Stimulated activated CD8-positive, alpha-beta memory T cell treated with anti-CD3 and anti-CD28 coated beads, Interleukin-4, amount 100 ng/mL, for 1 hour (primary cell): ENCODE measurements at places on chromosomes 11 and 22.
A peak's percentile ranks its signal among the peaks of the same experiment; 100 is the strongest.

DNA sequence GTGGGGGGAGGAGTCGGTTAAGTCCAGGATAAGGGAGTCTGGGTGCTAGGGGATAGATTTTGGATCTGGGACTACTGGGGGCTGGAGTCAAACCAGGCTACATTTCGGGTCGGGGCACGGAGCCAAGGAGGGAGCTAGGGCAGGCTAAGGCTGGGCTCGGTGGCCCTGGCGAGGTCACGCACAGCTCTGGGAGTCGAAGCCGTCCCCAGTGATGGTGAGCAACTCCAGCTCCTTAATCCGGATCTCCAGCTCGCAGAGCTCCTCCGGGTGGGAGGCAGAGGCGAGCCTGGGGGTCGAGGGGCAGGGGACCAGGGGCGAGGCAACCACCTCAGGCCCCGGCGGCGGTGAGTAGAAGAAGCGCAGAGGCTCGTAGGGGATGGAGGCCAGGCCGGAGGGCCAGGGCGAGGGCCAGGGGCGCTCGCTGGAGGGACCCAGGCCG lies 544 bp downstream of the C11orf91 start:
- no peak for DNase-seq

GRCh38 chr22:44187652-44188230 lies 7.0 kb downstream of the PARVG start:
- no peak for DNase-seq

DNA sequence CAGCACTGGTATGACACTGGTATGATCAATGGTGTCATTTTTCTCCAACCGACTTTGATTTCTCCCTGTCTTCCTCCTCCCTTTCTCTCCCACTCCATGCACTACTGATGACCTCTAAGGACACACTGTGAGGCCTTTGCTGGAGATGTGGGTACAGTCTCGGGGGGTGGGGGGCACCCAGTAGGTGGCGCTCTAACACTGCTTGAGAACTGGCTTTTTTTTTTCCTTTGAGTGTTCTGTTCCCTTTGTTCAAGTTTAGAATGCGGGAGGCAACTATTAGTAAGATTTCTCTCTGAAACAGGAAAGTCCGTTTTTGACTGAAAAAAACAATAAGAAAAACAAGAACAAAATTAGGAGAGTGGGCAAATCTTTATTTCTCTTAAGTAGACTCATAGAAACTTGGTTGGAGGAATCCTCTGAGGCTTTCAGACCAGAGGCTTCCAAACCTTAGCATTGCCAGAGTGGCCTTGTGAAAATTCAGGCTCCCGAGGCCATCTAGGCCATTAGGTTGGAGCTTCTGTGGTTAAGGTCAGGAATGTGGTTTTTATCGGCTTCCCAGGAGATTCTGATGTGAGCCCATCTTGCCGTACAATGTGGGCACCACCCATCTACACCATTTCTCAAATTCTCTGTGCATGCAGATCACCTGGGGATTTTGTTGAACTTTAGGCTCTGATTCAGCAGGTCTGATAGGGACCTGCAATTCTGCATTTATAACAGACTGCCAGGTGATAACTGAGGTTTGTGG lies 43.2 kb downstream of the PANX1 start:
- DNase-seq: no peak

GRCh38 chr11:3816673-3817072 lies 8.3 kb downstream of the PGAP2 start:
- no peak for DNase-seq

DNA sequence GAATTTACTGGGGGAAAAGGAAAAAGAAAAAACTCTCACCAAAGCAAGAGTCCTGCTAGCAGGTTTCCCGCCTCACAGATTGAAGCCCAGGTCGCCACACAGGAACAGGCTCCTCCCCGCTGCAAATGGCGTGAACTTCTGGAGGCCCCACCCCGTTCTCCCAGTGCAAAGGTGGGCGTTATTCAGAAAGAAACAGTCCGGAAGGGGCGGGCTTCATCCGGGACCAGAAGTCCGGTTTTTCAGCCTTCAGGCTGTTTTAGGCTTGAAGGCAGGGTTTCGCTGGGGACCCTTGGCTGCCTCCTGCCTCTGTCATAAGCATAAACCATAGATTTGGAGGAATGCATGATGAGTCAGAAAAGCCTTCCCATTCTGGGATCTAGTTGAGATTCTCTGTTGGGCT lies 148.3 kb upstream of the POU2AF2 start:
- no peak for DNase-seq

DNA sequence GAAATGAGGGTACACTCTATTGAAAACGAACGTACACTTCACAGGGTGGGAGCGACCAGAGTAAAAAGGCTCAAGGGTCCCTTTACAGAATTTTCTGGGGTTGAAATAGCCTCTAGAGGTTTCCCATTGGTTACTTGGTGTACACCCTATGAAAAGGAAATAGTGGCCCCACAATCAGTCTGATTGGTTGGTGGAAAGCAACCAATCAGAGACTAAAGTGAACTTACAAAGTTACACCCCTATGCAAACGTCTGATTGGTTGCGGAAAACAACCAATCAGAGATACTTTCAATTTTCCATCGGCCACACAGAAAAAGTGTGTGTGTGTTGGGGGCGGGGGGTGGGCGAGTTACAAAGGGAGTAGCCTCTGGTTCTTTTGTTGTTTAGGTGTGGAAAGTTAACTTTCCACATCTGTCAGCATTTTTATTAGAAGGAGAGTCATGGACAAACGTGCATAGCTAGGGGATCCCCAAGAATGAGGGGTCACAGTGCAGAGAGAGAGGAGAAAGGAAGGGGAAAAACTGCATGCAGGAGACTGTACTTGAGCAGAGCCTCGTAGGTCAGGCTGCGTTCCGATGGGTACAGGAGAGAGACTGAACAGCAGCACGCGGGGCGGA lies 1152.1 kb downstream of the TBC1D22A start:
- DNase-seq: no peak

DNA sequence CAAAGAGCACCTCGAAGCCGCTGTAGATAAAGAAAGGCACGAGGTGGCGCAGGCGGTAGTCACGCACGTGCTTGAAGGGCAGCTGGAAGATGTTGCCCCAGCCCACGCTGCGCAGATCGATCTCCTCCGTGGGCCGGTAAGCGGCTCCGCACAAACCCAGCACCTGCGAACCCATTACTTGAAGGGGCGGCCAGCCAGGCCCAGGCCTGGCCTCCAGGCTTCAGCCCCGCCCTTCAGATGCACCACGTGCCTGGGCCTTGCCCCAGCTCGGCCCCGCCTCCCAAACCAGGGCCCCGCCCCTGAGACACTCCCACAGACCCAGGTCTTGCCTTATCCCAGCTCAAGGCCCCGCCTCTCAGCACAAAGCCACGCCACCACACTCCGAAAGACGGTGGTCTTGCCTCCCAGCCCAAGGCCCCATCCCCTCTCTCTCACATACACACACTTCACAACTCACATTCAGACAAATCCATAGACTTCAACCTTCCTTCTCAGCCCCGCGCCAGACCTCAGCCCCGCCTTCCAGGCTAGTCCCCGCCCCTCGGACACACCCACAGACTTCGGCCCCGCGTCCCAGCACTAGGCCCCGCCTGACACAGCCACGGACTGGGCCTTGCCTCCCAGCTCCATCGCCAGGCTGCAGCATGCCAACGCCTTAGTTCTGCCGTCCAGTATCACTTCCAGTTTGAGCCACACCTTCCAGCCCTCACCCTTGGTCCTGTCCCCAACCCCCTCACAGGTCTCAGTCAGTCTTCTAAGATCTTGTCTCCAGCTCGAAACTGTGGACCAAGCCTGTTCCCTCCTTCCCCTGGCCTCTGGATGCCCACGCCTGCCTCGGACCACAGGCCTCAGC lies 7.0 kb downstream of the UNC93B1 start:
- DNase-seq: no peak

DNA sequence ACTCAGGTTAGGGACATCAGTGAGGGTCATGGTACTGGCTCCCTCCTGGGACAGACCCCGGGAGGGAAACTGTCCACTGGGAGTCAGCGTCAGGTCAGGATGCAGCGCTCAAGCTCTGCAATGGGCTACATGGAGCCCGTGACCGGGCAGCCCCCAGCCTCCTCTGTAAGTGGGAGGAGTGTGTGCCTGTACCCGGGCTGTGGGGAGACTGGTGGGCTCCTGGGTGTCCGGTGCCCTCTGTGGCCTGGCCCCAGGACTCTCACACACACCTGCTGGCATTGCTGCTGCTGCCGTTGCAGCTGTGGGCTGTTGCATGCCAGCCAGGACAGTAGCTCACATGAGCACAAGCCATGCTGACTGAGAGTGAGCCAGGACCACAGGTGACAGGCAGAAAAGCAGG lies 630.3 kb downstream of the TBC1D22A start:
- no peak for DNase-seq

DNA sequence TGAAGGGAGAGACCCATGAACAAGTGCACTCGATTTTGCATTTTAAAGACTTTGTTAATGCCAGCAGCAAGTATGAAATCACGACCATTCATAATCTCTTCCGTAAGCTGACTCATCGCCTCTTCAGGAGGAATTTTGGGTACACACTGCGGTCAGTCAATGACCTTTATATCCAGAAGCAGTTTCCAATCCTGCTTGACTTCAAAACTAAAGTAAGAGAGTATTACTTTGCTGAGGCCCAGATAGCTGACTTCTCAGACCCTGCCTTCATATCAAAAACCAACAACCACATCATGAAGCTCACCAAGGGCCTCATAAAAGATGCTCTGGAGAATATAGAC lies 5.9 kb downstream of the SERPIND1 start:
- DNase-seq: no peak

- no peak for DNase-seq
These were observed 42.6 kb downstream of the GNB1L start for GRCh38 chr22:19811811-19812771.

GRCh38 chr11:66800720-66801428 lies 42.4 kb upstream of the RCE1 start:
- no peak for DNase-seq

GRCh38 chr11:67627441-67627811 lies 2.3 kb downstream of the NUDT8 start:
- no peak for DNase-seq

- DNase-seq: peak; percentile 80
These were observed at the start of gene CENATAC for GRCh38 chr11:118997627-118998387. Gene CENATAC (plus strand): TSS chr11:118998138. CDS start chr11:118998198, 60 bp downstream.
